CD4-positive, alpha-beta T cell treated with Interferon gamma for 1 hour (primary cell): ENCODE measurements at places on chromosomes 11 and 22.

DNA sequence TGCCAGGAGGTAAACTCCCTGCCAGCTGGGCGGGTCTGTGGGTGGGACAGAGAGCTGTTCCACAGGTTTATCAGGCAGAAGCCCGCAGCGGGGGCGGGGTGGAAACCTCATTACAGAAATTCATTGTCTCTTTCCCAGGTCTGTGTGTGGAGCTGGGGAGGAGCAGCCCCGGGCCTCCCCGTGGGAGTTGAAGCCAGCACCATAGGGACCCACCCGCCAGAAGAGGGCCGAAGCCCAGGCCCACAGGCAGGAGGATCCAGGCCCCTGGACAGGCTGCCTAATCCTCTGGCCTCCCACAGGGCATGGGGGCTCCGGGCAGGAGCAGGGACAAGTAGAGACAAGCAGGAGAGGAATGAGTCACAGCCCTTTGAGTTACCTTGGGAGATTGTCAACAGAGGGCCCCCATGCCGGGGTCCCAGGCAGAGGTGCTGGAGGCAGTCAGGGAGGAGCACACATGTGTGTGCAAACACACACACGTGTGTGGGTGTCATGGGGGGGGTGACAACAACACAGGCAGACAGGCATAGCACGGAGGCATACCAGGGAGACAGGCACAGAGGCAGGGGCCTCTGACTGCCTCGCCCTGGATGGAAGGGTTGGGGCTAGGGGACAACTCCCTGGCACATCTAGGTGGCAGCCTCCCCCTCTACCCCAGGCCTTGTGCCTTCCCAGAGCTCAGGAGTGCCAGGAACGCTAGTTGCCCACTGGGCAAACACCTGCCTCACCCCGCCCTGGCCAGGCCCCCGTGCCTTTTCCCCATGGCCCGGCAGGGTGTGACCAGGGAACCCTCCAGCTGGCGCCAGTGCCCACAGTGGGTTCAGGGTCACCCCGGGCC is 1.4 kb downstream of the CDC42BPG start:
- DNase-seq, result no peak

DNA sequence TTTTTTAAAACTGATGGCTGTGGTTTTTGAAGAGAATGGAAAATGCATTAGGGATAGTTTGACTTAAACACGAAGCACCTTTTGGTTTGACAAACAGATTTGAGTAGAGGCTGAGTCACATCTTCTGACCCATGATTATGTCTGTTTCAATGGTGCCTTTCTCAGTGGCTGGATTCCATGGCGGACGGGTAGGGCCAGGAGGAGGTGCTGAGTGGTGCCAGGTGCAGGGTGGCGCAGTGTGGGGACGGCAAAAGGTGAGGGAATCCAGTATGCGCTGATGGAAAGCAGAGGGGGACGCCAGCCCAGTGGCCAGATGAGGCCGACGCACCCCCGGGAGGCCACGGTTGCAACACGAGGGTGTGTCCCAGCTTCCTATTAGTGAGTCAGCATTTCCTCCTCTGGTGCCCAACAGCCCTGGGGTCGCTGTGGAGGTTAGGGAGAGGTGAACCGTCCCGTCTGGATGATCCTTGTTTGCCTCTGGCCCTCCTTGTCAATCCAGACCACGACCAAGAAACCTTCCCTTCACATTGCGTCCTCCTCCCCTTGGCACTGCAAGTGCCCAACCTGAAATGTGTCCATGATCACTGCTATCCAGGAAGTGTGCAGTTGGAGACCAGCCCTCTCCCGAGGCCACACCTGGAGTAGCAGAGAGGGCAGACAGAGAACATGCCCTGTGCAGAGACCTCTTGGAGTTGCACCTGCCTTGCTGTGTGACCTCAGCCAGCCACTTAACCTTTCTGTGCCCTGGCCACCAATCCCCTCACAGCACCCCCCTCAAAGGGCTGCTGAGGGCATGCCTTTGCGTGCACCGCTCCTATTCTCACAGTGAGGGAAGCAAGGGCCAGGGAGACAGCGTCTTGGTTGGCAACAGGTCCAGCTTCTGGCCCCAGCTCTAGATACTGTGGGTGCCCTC is 32.5 kb upstream of the ATXN10 start:
- peak; percentile 21 for DNase-seq

GRCh38 chr11:130023204-130023603 is 20.6 kb upstream of the PRDM10 start:
- DNase-seq, result peak; percentile 15

GRCh38 chr11:61482513-61482912 is 26.0 kb upstream of the LRRC10B start:
- DNase-seq, result no peak

- DNase-seq, result no peak
Observed at GRCh38 chr22:29370537-29370936, 17.8 kb downstream of the AP1B1 start.

- no peak for DNase-seq
Observed at GRCh38 chr11:77142091-77142975, 14.3 kb downstream of the MYO7A start.

DNA sequence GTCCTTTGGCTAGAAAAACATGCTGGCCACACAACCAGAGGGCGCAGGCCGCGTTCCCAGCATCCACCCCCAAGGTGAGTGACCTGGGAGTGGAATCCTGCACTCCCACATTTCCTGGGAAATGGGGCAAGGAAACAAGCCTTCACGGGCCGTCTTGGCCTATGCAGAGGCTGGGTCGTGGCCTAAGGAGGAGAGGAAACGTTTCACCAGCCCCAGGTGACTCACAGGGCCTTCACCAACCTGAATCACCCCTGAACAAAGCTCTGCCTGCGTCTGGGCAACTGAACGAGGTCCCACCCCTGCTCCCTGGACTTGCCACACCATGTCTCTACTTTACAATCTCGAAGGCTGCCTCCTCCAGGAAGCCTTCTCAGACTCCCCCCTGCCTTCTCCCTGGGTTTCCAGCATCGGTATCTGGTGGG is 13.2 kb downstream of the MYH9 start:
- DNase-seq, result peak; percentile 32

DNA sequence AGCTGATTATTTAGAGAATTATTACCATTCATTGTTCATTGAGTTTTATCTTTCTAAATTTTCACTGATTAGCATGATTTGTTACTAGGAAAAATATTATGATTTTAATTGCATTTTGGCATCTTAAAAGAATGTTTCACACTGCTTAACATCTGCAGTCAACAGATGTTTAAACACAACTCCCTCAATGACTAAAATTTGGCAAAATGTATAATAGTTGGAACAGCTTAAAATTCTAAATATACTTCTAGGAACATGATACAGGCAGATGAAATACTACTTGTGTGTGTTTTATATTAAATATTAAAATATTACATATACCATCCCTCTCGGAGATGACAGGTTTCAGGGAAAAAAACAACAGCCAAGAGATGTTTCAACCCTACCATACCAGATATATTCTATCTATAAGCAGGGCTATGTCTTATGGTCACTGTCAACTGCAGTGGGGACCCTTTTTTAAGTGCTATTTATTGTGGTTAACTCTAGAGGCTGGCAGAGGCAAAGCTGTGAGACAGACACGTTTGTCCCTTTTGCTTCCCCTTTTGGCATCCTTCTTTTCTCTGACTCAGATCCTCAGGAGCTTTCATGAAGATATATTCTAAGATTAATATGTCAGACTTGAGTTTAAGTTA is 81.9 kb downstream of the BDNF start:
- no peak for DNase-seq

DNA sequence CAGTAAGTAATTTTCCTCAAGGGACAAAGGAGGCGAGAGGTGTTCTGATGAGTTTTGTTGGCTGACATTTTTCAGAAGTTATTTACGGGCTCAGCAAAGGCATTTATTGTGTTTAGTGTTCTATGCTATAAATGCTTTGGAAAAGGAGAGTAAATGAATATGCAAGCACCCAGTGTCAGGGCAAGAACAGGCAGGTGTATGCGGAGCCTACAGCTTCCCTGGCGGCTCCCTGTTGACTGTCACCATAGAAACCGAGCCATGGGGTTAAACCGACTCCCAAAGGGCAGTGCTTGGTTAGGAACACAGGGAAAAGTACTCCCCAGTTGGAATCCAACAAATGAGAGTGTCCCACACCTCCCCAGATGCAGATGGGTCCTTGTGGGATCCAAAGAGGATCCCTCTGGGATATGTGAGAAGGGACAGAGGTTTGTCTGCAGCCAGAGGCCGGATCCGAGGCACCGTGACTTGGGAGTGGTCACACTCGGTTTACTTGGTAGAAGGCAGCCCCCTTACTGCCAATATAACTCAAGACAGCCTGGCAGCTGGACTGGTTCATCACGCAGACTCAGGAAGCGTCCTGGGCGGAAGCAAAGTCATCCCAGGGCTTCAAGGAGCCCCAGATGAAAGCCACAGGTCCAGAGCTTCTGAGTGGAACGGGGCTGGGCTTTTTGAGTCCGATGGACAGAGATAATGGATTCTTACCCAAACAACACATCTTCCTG is 329.7 kb downstream of the CTTN start:
- DNase-seq, result no peak

DNA sequence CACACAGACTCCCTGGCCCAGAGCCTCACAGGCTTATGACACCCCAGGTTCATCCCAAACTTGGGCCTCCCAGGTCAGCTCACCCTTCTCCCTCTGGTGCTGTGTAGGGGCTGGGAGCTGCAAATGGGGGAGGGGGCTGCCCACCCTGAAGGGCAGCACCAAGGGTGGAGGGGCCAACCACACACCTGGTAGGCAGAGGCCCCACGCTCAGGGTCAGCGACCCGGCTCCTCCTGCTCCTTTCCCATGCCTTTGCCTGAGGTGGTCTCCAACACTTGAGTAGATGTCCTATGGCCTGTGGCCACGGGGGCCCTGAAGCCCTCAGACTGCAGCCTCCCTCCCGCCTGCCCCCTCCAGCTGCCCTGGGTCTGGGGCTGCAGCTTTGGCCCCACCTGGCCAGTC is 3.4 kb downstream of the DGCR6 start:
- no peak for DNase-seq

DNA sequence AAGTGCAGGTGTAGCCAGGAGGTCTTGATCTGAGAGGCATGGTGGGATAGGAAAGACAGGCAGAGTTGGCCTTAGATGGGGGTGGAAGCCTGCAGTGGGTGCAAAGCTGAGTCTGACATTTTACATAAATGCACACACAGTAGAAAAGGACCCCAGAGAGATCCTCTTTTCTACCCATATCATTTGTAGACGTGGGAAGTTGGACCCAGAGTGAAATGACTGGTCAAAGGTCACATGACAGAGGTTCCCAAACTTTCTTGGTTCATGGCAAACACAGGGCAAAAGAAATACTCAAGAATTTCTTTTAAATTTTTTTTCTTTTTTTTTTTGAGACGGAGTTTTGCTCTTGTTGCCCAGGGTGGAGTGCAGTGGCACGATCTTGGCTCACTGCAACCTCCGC is 6.2 kb upstream of the FOXRED2 start:
- no peak for DNase-seq

- DNase-seq, result no peak
Observed at GRCh38 chr11:106624377-106624776, 393.9 kb downstream of the GUCY1A2 start.

DNA sequence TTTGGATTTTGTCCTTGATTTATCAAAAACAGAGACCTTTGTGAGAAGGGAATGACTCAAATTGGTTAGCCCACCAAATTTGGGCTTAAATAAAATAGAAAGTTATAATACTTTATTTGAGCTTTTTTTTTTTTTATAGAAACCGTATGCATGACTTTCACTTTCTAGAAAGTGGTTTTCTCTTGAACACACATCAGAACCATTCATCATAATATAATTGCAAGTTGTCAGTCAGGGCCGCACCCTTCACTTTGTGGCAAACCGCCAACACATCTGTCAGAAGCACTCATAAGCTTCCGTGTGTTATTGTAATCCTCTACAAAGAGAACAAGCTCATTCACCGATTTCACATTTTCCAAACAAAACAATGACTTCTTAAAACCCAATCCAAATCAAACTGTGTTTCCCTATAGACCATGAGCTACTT is 76.1 kb downstream of the SOX6 start:
- no peak for DNase-seq

DNA sequence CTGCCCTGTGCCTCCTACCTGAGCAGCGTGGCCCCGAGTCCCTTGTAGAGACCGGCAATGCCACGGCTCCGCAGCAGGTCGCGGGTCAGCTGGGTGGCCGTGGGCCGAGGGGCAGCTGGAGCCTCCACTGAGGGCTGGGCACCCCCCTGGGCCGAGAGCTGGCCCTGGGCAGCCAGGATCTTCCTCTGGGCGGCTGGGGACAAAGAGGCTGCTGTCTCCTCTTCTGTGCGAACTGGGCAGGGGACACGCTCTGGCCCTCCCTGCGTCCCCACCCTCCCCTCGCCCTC is 2.6 kb upstream of the CEND1 start:
- no peak for DNase-seq

- no peak for DNase-seq
Observed at GRCh38 chr11:66475349-66476172, 4.7 kb upstream of the DPP3 start.

- no peak for DNase-seq
Observed at GRCh38 chr11:100632941-100633452, 54.1 kb upstream of the ARHGAP42 start.
